ENCODE measurements at places on chromosomes 12 and 14. TPM values are rescaled to one million over a fixed set of nuclear protein-coding genes. Genes with fewer than 3 reads are reported as not detected.
A peak's percentile ranks its signal among the peaks of the same experiment; 100 is the strongest.

The TPH2 gene
- total RNA-seq = not detected

- no peaks in the 10 kb centered on the region for H3K27me3 ChIP-seq
- DNase-seq = no peak
- H3K27ac ChIP-seq = no peak overlapping the region
Observed at GRCh38 chr12:113735131-113735530, 231.0 kb downstream of the RBM19 start.

The DLK1 gene
- not detected for total RNA-seq

GRCh38 chr14:90698379-90698869 is 117.8 kb downstream of the TTC7B start:
- H3K36me3 ChIP-seq = no peaks in the 10 kb centered on the region
- no peak overlapping the region for H3K4me3 ChIP-seq
- peak overlapping the region; percentile 81 for H3K27ac ChIP-seq
- no peaks in the 10 kb centered on the region for H3K27me3 ChIP-seq
- peak; percentile 86 for DNase-seq

- H3K36me3 ChIP-seq = no peaks in the 10 kb centered on the region
- no peaks in the 10 kb centered on the region for H3K27me3 ChIP-seq
- no peaks in the 10 kb centered on the region for H3K4me1 ChIP-seq
- no peak overlapping the region for H3K27ac ChIP-seq
- DNase-seq = no peak
- H3K4me3 ChIP-seq = no peak overlapping the region
Observed at GRCh38 chr12:115866909-115867525, 410.5 kb downstream of the MED13L start.

- DNase-seq = no peak
- no peaks in the 10 kb centered on the region for H3K4me1 ChIP-seq
- H3K27ac ChIP-seq = no peak overlapping the region
- H3K27me3 ChIP-seq = no peaks in the 10 kb centered on the region
- no peak overlapping the region for H3K4me3 ChIP-seq
Observed at GRCh38 chr12:60070552-60070951, 474.7 kb downstream of the SLC16A7 start.

The NFATC4 gene
- total RNA-seq = 12.5 TPM

DNA sequence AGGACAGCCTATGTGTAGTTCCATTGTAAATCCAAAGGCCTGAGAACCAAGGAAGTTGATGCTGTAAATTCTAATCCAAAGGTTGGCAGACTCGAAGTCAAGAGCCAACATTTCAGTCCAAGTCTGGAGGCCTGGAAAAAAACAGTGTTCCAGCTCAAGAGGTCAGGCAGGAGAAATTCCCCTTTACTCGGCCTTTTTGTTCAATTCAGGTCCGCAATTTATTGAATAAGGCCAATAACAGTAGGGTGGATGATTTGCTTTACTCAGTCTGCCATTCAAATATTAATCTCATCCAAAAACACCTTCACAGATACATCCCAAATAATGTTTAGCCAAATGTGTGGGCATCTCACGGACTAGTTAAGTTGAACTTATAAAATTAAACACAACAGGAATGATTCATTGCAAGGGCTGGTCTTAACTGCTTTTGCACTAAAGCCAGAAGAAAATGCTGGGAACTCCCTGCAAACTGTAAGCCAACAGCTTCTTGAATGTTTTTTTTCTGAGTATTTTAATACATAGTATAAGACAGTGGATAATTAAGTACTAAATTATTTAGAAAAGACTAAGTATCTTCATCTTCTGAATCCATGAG is 197.4 kb upstream of the GARIN6 start:
- DNase-seq = no peak
- no peaks in the 10 kb centered on the region for H3K36me3 ChIP-seq
- H3K27ac ChIP-seq = no peak overlapping the region
- H3K27me3 ChIP-seq = no peaks in the 10 kb centered on the region
- no peaks in the 10 kb centered on the region for H3K4me1 ChIP-seq

GRCh38 chr12:78085542-78086182 is 255.0 kb downstream of the NAV3 start:
- no peaks in the 10 kb centered on the region for H3K36me3 ChIP-seq
- H3K4me3 ChIP-seq = no peak overlapping the region
- peaks cover 4% of the 10 kb centered on the region for H3K4me1 ChIP-seq
- no peak for DNase-seq

GRCh38 chr14:104224506-104225277 is 86.3 kb downstream of the KIF26A start:
- H3K4me1 ChIP-seq = peaks cover 16% of the 10 kb centered on the region
- no peaks in the 10 kb centered on the region for H3K36me3 ChIP-seq
- H3K27me3 ChIP-seq = no peaks in the 10 kb centered on the region
- no peak overlapping the region for H3K27ac ChIP-seq

- no peaks in the 10 kb centered on the region for H3K27me3 ChIP-seq
- no peaks in the 10 kb centered on the region for H3K36me3 ChIP-seq
- DNase-seq = no peak
- H3K4me3 ChIP-seq = no peak overlapping the region
Observed at GRCh38 chr12:118102070-118102469, 1.7 kb downstream of the VSIG10 start.

Measured in right atrium auricular region (tissue), 2 donors.